ENCODE measurements at places on chromosomes 12 and 14. TPM values are rescaled to one million over a fixed set of nuclear protein-coding genes. Genes with fewer than 3 reads are reported as not detected.
A peak's percentile ranks its signal among the peaks of the same experiment; 100 is the strongest.

Gene KRT86
- 0.44 TPM for total RNA-seq

GRCh38 chr12:128820723-128821432, 2.9 kb downstream of the SLC15A4 start:
- H3K4me3 ChIP-seq = no peak overlapping the region
- no peaks in the 10 kb centered on the region for H3K27me3 ChIP-seq
- DNase-seq = no peak
- peak overlapping the region; percentile 24 for H3K27ac ChIP-seq
- H3K4me1 ChIP-seq = peaks cover 66% of the 10 kb centered on the region
- H3K36me3 ChIP-seq = peaks cover 6% of the 10 kb centered on the region

Gene KRT78
- not detected for total RNA-seq

Gene OR6C2
- total RNA-seq = not detected

DNA sequence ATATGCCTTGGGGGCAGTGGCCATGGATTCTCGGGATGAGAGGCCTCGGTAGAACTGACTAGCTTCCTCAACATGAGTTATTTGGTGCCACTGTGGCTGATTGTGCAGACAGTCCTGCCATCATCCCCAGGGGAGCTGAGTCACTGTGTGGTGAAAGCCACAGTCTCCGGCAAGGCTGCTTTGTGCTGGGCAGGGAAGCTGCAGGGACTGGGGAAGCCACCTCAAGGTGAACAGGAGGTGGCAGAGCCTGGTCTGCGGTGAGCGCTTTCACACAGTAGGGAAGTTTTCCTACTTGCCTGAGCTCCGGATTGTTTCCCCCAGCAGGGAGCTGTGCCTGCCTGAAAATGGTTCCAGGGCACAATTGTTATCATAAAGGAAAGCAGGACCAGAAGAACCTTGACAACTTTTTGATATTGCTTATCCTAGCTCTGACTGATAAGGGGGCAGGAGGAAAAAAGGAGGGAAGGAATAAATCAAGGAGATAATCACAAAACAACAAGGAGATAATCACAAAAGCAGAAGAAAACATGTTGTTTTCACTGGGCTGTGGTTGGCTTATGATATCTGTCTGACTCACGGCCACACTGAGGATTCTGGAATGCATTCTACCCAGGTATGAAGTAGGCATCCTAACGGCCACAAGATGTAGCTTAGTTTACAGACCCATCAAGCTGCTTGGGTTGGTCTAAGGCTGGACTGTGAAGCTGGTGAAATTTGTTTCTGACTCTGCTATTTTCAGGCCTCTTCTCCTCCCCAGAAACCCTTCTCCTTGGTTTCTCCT, 32.2 kb upstream of the GNG2 start:
- no peak overlapping the region for H3K4me3 ChIP-seq
- H3K4me1 ChIP-seq = no peaks in the 10 kb centered on the region
- DNase-seq = no peak
- H3K27me3 ChIP-seq = no peaks in the 10 kb centered on the region

GRCh38 chr12:14186193-14186502, 179.3 kb upstream of the ATF7IP start:
- no peak overlapping the region for H3K27ac ChIP-seq
- peaks cover 2% of the 10 kb centered on the region for H3K4me1 ChIP-seq
- peaks cover 29% of the 10 kb centered on the region for H3K27me3 ChIP-seq

Gene CPNE6
- not detected for total RNA-seq

- H3K4me3 ChIP-seq = no peak overlapping the region
- H3K4me1 ChIP-seq = peaks cover 36% of the 10 kb centered on the region
- H3K27ac ChIP-seq = no peak overlapping the region
- DNase-seq = no peak
Observed at GRCh38 chr12:90333424-90333823, 621.6 kb downstream of the CCER1 start.

DNA sequence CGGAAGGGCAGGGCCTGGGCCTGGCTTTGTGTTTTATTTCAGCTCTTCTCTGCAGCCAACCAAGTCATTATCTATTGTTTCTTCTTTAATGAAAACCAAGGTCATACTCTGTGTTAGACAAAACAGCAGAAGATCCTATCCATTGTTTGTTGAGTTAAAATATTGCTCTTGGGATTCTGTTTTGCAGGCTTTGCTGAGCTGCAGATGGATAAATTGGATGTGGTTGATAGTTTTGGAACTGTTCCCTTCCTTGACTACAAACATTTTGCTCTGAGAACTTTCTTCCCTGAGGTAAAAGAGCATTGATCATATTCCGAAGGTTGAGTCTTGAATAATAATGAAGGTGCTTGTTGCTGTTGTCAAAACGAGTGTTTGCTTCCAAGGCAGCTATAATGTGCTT, 106.6 kb downstream of the PLXNC1 start:
- H3K4me1 ChIP-seq = no peaks in the 10 kb centered on the region
- no peaks in the 10 kb centered on the region for H3K36me3 ChIP-seq

DNA sequence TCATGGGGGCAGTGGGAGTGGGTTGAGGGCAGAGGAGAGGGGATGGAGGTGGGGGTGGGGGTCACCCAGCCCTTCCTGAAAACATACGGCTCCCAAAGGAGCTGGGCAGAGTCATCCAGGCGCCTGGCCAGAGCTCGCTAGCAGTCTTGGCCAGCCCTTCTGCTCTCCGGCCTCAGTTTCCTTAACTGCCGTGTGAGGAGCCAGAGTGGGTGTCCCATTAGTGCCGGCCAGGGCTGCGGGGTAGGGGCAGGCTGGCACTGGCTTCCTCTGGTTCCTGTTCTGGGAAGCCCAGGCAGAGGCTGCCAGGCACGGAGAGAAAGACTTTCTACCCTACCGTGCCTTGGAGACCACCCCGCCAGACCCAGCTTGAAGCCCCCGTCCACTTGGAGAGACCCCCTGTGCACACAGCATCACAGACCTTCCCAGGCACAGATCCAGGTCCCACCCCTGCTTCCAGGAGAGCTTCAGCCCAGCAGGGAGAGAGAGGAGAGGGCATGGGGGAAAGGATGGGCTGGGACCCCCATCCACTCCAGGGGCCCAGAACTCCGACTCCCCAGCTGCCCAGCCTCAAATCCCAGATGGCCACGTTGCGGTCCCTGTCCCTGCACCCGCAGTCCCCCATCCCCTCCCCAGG, 93.3 kb downstream of the RFLNA start:
- peaks cover 7% of the 10 kb centered on the region for H3K36me3 ChIP-seq
- no peak for DNase-seq
- peaks cover 71% of the 10 kb centered on the region for H3K4me1 ChIP-seq
- H3K27me3 ChIP-seq = no peaks in the 10 kb centered on the region
- peak overlapping the region; percentile 98 for H3K4me3 ChIP-seq

DNA sequence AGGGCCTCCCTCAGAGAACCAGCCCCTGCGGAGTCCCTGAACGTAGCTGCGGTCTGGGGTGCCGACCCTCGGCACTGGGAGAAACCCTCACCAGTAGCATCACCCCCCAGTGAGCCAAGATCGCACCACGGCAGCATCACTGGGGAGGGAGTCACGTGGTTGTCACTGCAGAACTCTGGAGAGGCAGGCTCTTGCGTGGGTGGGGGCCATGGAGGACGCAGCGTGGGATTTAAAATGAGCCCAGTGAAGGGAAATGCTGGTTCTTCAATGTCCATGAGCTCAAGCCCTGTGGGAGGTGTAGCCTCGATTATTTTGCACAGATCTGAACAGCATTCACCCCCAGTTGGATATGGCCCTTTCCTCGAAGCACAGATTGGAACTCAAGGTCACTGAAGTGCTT, 3.9 kb upstream of the GALNT9 start:
- peaks cover 2% of the 10 kb centered on the region for H3K36me3 ChIP-seq
- no peak for DNase-seq
- H3K27me3 ChIP-seq = peaks cover 48% of the 10 kb centered on the region
- no peak overlapping the region for H3K4me3 ChIP-seq

GRCh38 chr12:102958830-102959176, 1.3 kb downstream of the ASCL1 start:
- H3K27me3 ChIP-seq = peaks cover 86% of the 10 kb centered on the region
- no peak overlapping the region for H3K27ac ChIP-seq
- peaks cover 25% of the 10 kb centered on the region for H3K4me1 ChIP-seq
- DNase-seq = no peak

Gene PTPN6
- not detected for total RNA-seq

- H3K4me1 ChIP-seq = peaks cover 32% of the 10 kb centered on the region
- H3K36me3 ChIP-seq = no peaks in the 10 kb centered on the region
- H3K27me3 ChIP-seq = no peaks in the 10 kb centered on the region
- no peak overlapping the region for H3K27ac ChIP-seq
- H3K4me3 ChIP-seq = no peak overlapping the region
Observed at GRCh38 chr12:124633365-124634362, 66.3 kb upstream of the NCOR2 start.

DNA sequence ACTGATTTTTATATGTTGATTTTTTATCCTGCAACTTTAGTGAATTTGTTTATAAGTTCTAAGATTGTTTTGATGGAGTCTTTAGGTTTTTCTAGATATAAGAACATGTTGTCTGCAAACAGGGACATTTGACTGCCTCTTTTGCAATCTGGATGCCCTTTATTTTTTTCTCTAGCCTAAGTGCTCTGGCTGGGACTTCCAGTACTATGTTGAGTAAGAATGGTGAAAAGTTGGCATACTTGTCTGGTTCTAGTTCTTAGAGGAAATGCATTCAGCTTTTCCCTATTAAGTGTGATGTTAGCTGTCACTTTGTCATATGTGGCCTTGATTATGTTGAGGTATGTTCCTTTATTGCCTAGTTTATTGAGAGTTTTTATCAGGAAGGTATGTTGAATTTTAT, 68.1 kb downstream of the ERC1 start:
- no peak overlapping the region for H3K27ac ChIP-seq
- no peak overlapping the region for H3K4me3 ChIP-seq
- peaks cover 25% of the 10 kb centered on the region for H3K36me3 ChIP-seq
- peaks cover 13% of the 10 kb centered on the region for H3K4me1 ChIP-seq
- no peak for DNase-seq
- H3K27me3 ChIP-seq = no peaks in the 10 kb centered on the region

- no peak for DNase-seq
- H3K27ac ChIP-seq = no peak overlapping the region
- H3K36me3 ChIP-seq = peaks cover 7% of the 10 kb centered on the region
- no peak overlapping the region for H3K4me3 ChIP-seq
Observed at GRCh38 chr12:67813456-67813904, 164.9 kb downstream of the DYRK2 start.

GRCh38 chr14:103103461-103104388, 9.2 kb downstream of the EXOC3L4 start:
- H3K36me3 ChIP-seq = no peaks in the 10 kb centered on the region
- peak overlapping the region; percentile 9 for H3K4me3 ChIP-seq
- peaks cover under 1% of the 10 kb centered on the region for H3K4me1 ChIP-seq
- no peaks in the 10 kb centered on the region for H3K27me3 ChIP-seq
- no peak overlapping the region for H3K27ac ChIP-seq

DNA sequence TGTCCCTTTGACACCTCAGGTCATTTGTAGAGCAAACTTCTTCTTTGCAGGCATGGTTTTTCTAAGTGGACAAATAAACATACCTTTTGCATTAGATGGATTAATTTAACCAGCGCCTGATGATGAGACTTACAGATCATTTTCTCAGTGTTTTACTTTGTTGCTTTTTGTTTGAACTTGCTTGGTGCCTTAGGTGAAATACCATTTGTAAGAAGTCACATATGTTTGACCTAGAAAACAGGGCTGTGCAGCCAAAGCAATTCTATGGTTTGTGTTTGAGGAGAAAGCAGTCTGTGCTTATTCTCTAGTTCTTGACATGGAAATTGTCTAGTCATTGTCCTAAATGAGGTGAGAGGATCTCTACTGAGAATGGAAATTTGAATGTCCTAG, 111.1 kb downstream of the DIP2B start:
- peak overlapping the region; percentile 78 for H3K27ac ChIP-seq
- H3K27me3 ChIP-seq = no peaks in the 10 kb centered on the region
- H3K4me1 ChIP-seq = peaks cover 44% of the 10 kb centered on the region
- H3K4me3 ChIP-seq = no peak overlapping the region
- no peaks in the 10 kb centered on the region for H3K36me3 ChIP-seq

Gene GAS2L3
- total RNA-seq = 6.3 TPM

DNA sequence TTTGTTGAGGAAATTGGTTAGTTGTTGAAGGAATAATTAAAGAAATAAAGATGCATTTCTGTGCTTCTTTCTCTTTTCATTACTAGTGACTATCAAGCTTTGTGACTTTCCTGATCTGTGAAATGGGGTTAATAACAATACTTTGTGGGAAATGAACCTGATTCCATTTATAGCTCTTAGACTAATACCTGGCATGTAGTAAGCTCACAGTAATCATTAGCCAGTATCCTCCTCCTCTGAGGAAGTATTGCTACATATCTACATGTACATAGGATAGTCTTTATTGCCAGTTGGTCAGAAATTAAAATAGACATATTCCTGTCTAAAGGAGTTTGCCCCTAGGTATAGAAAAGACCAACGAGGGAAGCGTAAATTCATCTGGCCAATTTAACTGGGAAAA, 1.8 kb upstream of the CCDC198 start:
- H3K4me3 ChIP-seq = no peak overlapping the region
- H3K4me1 ChIP-seq = peaks cover 6% of the 10 kb centered on the region
- DNase-seq = no peak
- peaks cover 20% of the 10 kb centered on the region for H3K27me3 ChIP-seq
- no peaks in the 10 kb centered on the region for H3K36me3 ChIP-seq
- no peak overlapping the region for H3K27ac ChIP-seq

Gene KRT2
- total RNA-seq = not detected

Gene ESRRB
- 0.24 TPM for total RNA-seq

Gene MIP
- total RNA-seq = not detected

Gene PAPLN
- total RNA-seq = 45.3 TPM

Gene CFAP251
- 4.5 TPM for total RNA-seq

- H3K4me3 ChIP-seq = no peak overlapping the region
- DNase-seq = no peak
Observed at GRCh38 chr12:1864867-1865266, 44.5 kb downstream of the LRTM2 start.

DNA sequence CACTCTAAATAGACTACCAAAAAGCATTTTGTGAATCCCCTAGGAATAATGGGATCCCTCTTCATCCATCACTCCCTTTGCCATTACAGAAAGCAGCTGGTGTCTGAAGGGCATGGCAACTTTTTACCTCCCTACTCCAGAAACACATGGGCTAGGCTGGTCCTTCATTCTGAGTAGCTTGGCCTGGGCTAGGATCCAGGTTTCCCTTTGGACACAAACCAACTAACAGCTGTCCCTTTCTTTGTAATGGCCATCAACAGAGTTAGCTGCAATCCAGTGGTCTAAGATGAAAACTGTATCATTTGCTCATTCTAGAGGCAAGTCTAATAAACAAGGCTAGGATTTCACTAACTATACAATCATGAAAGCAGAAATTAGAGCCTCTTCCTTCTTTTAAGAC, 7.4 kb downstream of the GRIN2B start:
- H3K27me3 ChIP-seq = peaks cover 37% of the 10 kb centered on the region
- no peak overlapping the region for H3K4me3 ChIP-seq
- H3K36me3 ChIP-seq = peaks cover 1% of the 10 kb centered on the region
- H3K4me1 ChIP-seq = no peaks in the 10 kb centered on the region
- no peak for DNase-seq

DNA sequence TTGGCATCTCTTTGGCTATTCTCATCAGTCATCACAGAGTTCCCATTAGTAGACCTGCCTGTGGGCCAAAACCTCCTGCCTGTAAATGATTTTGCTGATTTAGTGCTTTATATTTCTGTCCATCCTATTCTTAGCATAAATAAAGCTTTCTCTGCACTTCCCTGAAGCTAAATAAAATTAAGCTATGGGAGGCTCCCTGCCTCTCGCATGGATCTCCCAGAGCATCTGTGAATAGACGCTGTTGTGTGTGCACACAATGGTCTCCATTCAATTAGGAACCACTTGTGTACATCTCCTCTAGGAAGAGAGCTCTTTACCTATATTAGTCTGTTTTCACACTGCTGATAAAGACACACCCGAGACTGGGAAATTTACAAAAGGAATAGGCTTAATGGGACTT, 80.4 kb downstream of the PPFIBP1 start:
- no peaks in the 10 kb centered on the region for H3K27me3 ChIP-seq
- no peak for DNase-seq
- no peak overlapping the region for H3K27ac ChIP-seq
- H3K4me3 ChIP-seq = no peak overlapping the region
- H3K36me3 ChIP-seq = peaks cover 6% of the 10 kb centered on the region

Data from chondrocyte (in vitro differentiated cells).